CD4-positive, alpha-beta T cell treated with Interleukin-12 subunit alpha and Interleukin-12 subunit beta, for 1 hour (primary cell): ENCODE measurements at places on chromosomes 7 and 10.

GRCh38 chr7:8710124-8710523, 276.7 kb downstream of the NXPH1 start:
- DNase-seq = no peak

GRCh38 chr10:70830164-70830563, 14.4 kb downstream of the SGPL1 start:
- DNase-seq = no peak

DNA sequence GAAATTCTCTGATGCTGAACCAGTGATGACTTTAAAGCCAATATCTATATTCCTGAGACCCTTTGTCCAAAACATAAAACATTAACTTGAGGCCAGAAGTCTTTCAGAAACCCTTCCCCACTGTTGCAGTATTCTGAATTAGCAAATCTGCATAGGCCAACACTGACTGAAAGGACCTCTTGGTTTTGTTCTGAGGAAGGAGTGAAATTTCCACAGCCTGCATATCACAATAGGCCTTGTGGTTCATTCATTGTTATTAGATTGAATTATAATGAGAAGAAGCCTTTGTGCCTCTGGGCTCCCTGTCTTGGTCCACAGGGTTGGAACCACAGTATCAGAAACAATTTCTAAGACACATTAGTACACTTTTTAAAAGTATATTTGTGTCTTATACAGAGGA, 90.3 kb downstream of the CCNY start:
- DNase-seq = no peak

- DNase-seq = peak; percentile 24
Measured at GRCh38 chr10:70903262-70903921, 15.0 kb upstream of the PCBD1 start.

DNA sequence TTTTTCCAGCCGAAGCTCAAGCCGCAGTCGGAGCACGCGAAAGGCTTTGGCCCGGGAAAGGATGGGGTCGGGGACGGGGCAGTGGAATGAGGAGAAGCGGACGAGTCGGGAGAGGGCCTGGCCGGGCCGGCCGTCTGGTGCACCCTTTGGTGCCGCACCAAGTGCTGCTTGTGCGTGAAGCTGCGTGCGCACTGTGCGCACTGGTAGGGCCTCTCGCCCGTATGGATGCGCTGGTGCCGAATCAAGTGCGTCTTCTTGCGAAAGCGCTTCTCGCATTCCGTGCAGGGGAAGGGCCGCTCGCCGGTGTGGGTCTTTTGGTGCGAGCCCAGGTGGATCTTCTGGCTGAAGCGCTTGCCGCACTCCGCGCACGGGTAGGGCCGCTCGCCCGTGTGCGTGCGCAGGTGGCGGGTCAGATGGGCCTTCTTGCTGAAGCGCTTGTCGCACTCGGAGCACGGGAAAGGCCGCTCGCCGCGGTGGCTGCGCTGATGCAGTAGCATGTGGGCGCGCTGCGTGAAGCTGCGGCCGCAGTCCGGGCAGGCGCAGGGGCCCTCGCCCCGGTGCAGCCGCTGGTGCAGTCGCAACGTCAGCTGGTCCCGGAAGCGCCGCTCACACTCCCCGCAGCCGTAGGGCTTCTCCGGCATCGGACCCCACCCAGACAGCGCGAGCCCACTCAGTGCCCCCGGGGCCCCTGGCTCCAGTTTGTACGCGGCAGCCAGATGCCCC, 7.8 kb downstream of the ZNF467 start:
- DNase-seq = no peak

- DNase-seq = no peak
Measured at GRCh38 chr10:44647473-44647872, 262.6 kb upstream of the CXCL12 start.

DNA sequence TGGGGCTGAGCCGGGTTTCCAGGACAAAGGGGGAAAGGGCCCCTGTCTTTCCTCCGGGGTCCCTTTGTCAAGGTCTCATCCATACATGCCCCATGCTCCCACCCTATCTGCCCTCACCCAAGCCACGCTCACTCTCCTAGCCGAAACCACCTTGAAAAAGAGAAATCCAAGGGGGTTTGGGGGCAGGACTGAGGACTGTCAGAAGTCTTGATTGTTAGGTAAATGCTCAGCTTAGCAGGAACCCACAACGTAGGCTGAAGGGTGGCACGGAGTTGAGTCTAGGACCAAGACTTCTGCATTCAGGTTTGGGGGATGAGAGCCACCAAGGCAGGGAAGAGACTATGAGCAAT, 719 bp upstream of the PGAM2 start:
- DNase-seq = no peak

DNA sequence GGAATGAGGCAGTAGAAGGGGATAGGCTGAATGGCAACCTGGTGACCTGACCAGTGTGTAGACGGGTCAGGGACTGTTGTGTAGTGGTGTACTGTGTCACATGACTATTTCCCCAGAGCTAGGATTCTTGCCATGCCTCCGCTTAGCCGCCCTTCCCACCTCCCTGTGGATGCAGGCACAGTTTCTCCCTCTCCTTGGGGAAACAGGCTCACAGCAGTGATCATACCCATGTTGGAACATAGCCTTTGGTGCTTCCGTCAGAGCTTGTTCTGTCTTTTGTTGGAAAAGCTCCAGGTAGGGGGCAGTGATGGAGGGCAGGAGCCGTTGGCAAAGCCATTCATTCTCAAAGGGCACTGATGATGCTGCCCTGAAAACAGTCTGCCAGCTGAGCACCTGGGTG, 44.3 kb downstream of the OGDH start:
- DNase-seq = no peak

- DNase-seq = no peak
Measured at GRCh38 chr7:33837356-33837851, 67.9 kb upstream of the BMPER start.

GRCh38 chr7:44347546-44348114, 22.2 kb upstream of the CAMK2B start:
- DNase-seq = no peak

DNA sequence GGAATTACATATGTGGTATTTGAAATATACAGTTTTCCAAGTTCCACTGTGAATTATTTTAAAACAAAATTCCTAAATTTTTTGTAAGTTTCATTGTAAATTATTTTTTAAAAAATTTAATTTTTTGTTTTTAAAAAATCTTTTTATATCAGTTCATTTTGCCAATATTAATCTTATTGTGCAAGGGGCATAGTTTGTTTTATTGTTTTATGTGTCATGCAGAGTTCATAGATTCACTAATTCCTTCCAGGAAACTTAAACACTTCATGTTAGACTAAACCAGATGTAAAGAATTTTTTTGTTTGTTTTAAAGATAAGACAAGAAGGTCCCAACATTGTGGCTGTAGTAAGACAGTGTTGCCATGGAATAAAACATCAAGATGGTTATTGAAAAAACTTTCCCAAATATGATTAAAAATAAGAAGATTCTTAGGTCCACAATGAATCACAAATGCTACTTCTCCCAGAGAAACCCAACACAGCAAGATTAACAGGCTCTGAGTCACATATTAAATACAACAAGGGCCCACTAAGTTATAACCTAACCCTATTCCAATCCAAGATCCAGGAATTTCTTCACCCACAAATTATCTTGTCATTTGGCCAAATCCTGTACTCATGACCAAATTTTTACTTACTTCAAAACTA, 464.7 kb upstream of the IGFBP3 start:
- no peak for DNase-seq

- no peak for DNase-seq
Measured at GRCh38 chr10:60722623-60723022, 55.7 kb upstream of the CDK1 start.

DNA sequence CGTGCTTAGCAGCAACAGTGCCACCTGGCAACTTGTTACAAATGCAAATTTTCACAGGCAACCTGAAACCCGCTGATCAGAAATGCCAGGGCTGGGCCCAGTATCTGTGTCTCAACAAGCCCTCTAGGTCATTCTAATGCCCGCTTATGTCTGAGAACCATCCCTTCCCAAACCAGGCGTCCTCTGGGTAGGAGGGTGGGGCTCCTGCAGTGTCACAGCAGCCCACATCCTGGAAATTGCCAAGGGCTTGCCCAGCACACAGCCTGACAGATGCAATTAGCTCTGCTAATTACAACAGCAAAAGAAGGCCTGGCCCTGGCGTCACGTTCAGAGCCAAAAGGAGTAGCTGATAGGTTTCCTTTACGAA, 15.9 kb downstream of the ITPRIP start:
- peak; percentile 37 for DNase-seq

GRCh38 chr7:154484943-154485342, 432.7 kb downstream of the DPP6 start:
- no peak for DNase-seq

- no peak for DNase-seq
Measured at GRCh38 chr10:63518690-63519288, 2.4 kb upstream of the REEP3 start.

DNA sequence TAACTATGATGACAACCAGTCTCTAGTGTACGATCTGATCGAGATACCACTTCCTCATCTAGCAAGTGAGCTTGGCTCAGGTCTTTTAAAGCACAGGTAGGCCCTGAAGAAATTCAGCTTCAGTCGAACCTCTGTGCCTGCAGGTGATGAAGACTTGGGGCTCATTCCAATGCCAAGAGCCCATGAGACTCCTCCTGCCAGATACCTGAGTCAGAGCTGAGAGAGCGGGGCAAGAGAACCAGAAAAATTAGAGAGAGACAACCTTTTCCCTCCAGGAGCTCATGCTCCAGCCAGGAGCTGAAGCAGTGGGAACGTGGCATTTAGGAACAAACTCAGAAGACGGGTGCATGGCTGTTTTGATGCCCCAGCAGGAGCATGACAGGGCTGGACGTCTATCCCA, 232.7 kb downstream of the FANK1 start:
- DNase-seq = no peak

DNA sequence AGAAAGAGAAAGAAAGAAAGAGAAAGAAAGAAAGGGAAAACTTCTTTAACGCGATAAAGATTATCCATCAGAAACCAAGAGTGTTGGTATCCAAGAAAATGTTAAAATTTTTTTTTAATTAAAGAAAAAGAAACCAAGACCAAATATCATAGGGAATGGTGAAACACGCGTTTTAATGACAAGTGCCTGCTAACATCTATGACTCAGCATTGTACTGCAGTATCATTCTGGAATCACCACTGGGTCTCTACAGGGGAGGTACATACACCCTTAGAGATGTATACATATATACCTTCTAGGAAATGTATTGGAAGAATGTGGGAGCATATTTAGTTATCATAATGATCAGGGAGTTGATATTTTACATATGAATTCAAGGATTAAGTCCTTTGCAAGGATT, 32.1 kb upstream of the PIK3AP1 start:
- no peak for DNase-seq

DNA sequence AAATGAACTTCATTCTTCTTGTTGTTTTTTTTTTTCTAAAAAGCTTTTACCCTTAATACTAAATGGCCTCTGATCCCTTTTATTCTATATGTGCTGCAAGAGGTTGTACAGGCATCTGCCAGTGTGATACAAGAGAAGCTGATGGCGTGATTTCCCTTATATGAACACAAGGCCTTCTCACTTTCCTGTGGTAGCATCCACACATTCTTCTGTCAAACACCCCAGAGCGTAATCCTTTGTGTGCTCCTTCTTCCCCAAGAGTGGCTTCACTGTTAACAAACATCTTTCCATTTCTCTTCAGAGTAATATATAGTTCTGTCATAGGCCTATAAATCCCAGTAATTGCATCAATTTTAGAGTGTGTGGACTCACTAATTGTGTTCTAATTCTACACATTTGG, 86.3 kb upstream of the CAPZA2 start:
- no peak for DNase-seq

- peak; percentile 35 for DNase-seq
Measured at GRCh38 chr10:50561816-50562215, 61.9 kb downstream of the SGMS1 start.

DNA sequence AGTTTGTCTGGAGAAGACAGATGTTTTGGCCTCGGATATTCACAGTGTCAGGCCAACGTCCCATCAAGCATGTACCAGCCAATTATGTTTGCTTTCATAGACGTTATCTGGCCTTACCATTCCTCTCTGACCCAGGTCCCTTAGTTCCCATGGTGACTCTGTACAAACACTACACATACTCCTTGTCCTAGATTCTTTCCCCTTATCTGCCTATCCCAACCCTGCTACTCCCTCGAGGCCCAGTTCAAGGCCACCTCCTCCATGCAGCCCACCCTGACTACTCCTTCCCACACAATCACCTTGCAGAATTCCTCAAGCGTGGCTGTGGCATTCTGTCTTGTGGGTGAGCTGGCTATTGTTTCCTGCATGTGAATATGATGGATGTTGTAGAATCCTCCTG, 155.2 kb downstream of the PRKAG2 start:
- no peak for DNase-seq

GRCh38 chr7:135248546-135248945, 14.9 kb downstream of the STRA8 start:
- no peak for DNase-seq

DNA sequence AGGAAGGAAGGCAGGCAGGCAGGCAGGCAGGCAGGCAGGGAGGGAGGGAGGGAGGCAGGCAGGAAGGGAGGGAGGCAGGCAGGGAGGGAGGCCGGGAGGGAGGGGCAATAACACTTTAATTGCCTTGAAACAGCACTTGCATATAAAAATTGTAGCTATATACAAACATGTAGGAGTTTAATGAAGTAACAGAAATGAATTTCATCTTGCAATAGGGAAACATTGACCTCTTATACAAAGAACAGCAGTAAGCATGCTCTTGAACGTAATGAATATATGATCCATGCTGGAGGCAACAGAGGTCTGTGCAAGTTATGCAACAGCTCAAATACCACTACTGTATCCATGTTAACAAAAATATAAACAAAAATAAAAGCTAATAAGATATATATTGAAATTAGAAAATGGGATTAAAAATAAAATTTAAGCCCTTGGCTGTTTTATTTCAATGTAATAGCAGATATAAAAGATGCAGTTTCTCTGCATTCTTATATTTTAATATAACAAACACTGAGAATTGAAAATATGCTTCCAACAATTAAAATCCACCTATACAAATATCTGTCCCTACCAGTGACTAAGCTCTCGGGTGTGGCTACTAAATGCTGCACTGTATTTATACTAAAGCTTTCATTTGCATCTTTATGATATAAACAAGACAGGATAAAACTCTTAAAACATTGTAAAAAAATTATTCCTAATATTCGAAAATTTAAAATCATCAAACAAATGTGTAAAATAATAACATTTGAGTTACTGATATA, 50.3 kb downstream of the CACNA2D1 start:
- no peak for DNase-seq

DNA sequence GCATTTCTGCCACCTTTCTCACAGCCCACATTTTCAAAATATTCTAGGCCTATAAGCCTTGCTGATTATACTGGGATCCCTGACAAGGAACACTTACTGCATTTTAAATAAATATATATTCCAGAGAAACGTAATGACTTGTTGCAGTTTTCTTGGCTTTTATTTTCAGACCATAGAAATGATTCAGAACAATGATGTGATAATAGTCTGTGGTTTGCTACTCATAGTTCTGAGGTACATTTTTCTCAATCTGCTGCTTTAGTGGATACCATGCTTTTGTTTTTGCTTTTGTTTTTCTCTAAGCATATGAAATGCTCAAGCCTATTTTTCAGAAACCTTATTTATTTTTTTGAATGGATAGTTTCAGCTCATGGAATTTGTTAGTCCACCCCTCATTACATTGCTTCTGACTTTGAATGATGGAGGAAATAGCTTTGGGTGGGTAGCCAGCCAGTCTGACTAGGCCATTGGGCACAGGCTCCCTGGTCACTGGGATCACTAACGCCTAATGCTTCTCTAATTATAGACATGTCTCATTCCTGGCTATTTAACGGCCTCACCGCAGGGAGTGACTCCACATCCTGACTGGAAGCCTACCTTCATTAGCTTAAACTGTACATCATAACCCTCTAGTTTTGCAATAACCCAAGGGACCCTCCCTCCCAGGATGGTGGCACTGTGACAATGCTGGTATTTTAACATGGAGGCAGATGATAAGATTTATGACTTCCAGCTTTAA, 66.1 kb downstream of the MBL2 start:
- no peak for DNase-seq
